ENCODE measurements at places on chromosomes 3 and 15.

- DNase-seq: no peak
Observed at GRCh38 chr3:147301781-147302180, 104.6 kb downstream of the ZIC4 start.

GRCh38 chr3:11185564-11186317, 31.4 kb downstream of the HRH1 start:
- DNase-seq: peak; percentile 50

- no peak for DNase-seq
Observed at GRCh38 chr3:140762746-140763145, 84.9 kb downstream of the TRIM42 start.

DNA sequence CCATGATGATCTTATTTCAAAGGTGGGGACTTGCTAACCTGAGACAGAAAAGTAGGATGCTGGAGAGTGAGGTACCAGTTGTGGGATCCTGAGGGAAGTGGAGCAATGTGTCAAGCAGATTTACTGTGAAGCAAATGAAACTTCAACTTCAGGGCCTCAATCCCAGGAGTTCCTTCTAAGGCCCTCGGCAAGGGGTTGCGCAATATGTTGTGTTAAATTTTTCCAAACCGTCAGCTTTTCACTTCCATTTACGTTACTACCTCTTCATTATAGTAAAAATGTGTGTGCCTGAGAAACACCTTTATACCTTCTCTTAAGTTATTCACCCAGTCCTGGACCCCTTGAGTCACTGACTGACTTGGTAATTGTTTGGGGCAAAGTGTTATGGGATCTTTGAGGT, 42.5 kb upstream of the KCNH8 start:
- no peak for DNase-seq

- DNase-seq: no peak
Observed at GRCh38 chr3:28291577-28291976, 50.2 kb downstream of the CMC1 start.

- DNase-seq: peak; percentile 34
Observed at GRCh38 chr15:68590721-68591389, 12.1 kb downstream of the CORO2B start.

DNA sequence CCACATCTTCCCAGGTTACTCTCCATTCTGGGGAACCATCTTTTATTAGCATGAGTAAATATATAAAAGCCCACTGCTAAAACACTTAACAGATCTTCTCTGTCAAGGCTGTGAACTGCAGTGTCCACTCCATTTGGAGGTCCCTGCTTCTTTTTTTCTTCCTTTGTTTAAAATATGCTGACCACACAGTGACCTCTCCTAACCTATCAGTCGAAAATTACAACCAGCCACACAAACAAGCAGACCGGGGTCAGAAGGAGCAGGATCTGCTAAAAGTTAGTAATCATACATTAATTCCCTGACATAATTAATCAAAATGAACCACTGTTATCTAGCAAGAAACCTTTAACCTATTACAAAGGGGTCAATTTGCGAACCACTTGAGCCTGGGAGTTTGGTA, 427.9 kb upstream of the NR2F2 start:
- DNase-seq: no peak

DNA sequence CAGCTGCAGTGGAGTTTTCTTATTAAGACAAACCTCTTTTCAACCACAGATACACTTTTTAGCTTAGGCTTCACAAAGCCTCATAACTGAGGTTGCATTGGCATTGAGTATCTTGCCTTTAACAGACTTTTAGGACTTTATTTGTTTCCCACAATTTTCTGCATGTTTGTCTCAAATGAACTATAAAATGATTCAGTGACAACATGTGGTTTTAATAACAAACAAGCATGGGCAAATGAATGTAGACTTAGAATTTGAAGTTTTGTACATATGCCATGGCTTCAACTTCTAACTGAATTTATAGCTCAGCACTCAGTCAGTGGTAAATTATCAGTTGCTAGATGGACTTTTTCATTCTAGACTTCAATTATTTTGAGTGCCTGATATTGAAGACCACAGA, 101.6 kb downstream of the SLC25A26 start:
- DNase-seq: no peak

- DNase-seq: no peak
Observed at GRCh38 chr3:124960105-124960504, 25.6 kb upstream of the MUC13 start.

- no peak for DNase-seq
Observed at GRCh38 chr3:121690777-121691405, 30.2 kb upstream of the HCLS1 start.

- peak; percentile 40 for DNase-seq
Observed at GRCh38 chr15:47794252-47794914, 77.1 kb downstream of the SEMA6D start.

DNA sequence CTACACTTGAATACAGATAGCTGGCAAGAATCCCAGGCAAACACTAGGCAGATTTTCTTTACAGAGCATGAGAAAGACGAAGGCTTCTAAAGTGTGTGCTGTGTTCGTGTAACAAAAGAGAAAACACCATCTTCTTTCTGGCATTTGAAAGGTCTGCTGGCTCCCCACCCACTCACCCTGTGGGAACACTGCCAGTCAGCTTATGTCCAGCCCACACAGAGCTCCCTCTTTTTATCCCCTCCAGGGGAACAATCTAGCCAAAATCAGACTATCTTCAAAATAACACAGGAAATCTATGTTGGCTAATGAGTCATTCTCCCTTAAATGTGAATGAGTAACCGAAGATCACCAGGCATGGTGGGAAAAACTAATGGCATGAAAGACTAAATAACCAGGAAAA, 45.6 kb upstream of the PAQR5 start:
- peak; percentile 76 for DNase-seq

- DNase-seq: no peak
Observed at GRCh38 chr3:59131016-59131766, 81.4 kb upstream of the CFAP20DC start.

GRCh38 chr15:100835636-100836035, 44.0 kb upstream of the ALDH1A3 start:
- DNase-seq: no peak

- no peak for DNase-seq
Observed at GRCh38 chr3:64555351-64555750, 132.4 kb downstream of the ADAMTS9 start.

DNA sequence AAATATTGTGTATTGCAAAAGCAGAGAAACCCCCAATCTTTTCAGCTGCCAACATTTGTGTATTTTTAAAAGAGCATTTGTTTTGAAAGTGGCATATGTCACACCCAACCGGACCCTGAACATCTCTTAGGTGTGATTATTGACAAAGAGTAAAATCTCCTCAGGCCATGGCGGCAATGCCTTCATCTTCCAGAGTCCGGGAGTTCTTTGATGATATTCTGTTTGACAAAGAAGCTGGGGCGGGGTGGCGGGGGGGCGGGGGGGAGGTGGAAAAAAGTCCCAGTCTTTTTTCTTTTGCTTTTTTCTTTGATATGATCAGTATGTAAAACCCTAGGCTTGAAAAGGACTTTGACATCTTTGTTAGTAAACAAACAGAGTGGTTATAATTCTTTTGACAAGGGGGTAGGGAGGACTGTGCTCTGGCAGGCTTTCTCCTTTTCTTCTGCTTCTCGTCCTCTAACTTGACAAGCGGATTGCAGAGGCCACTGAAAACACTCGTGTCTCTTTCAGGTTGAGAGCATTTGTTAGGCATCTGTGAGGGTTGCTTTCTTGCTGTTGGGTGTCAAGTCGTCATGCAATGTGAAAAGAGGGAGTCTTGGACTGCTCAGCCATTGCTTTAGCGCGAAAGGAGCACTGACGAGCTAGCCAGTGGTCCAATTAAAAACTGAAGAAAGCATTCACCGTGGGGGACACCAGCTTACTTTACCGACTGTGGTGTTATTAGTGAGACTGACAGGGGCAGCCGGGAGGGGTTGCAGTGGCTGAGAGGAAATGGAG, 243.2 kb downstream of the NSUN3 start:
- DNase-seq: no peak

DNA sequence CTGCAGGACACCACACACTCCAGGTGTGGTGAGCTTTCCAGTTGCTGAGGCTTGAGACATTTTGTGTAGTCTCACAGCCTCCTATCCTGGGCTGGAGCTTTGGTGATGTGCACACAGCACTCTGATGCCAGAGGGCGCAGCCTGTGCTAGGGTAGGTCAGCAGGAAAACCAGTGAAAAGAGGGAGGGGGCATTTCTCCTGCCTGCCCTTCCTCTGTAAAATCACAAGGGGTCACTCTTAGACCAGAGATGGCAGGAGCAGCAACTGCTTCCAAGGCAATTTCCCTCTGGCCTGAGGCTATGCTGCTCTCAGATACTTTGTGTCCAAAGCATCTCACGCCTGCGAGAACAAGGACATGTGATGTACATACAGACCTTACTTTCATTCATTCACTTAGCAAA, 16.5 kb upstream of the MUSTN1 start:
- peak; percentile 10 for DNase-seq

- DNase-seq: no peak
Observed at GRCh38 chr15:66494262-66494661, 3.3 kb downstream of the SNAPC5 start.

- DNase-seq: no peak
Observed at GRCh38 chr3:30738605-30739004, 132.2 kb downstream of the TGFBR2 start.

GRCh38 chr15:81856001-81856633, 189.7 kb downstream of the MEX3B start:
- DNase-seq: no peak

DNA sequence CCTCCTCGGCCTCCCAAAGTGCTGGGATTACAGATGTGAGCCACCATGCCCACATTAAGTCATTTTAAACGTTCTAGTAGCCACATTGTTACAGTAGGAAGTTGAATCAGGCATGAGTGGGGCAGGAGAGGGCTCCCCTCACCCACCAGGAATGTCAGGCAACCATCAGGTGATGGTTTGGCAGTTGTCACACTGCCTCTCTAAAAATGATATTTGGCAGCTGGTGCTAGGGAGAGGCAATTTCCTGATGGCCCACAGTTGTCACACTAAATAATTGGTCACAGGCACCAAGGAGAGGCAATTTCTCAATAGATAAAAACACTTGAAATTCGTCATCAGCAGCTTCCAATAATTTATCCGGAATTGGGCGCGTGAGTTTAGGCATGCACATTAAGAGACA, 79.2 kb upstream of the ABHD2 start:
- DNase-seq: no peak

DNA sequence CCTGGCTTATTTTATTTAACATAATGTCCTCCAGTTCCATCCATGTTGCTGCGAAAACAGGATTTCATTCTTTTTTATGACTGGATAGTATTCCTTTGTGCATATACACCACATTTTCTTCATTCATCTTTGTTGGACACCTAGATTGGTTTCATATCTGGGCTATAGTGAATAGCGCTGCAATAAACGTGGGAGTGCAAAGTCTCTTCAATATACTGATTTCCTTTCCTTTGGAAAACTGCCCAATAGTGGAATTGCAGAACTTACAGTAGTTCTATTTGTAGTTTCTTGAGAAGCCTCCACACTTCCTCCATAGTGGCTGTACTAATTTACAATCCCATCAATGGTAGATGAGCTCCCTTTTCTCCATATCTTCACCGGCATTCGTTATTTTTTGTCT, 72.5 kb upstream of the KLHL25 start:
- no peak for DNase-seq
